ENCODE measurements at places on chromosomes 2 and 18.

- H3K4me1 ChIP-seq: peaks cover 14% of the 10 kb centered on the region
- no peak overlapping the region for H3K4me3 ChIP-seq
- H3K36me3 ChIP-seq: no peaks in the 10 kb centered on the region
These were observed 484.3 kb downstream of the PTPRM start for GRCh38 chr18:8051453-8051852.

DNA sequence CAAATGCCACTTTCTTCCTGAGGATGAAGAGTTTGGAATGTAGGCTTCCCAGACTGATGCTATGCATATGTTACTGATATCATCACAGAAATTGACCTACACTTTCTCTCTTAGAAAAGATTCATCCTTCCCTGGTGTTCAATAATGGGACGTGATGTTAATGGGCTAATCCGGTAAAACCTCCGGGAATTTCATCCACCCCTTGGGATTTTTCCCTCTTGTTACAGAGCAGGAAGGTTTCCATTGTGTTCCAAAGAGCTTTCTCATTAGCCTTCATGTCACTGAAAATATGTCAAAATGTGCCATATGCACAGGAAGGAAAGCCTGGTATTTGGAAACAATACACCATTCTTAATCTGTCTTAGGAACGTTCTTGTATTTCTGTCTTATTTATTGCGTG, 20.7 kb downstream of the ALPK2 start:
- H3K27me3 ChIP-seq: peaks cover 3% of the 10 kb centered on the region
- H3K4me3 ChIP-seq: no peak overlapping the region
- H3K36me3 ChIP-seq: no peaks in the 10 kb centered on the region
- DNase-seq: no peak
- no peak overlapping the region for H3K27ac ChIP-seq
- H3K4me1 ChIP-seq: peaks cover 33% of the 10 kb centered on the region

- DNase-seq: no peak
- H3K27me3 ChIP-seq: no peaks in the 10 kb centered on the region
- H3K27ac ChIP-seq: peak overlapping the region; percentile 14
- no peak overlapping the region for H3K4me3 ChIP-seq
These were observed 33.9 kb downstream of the INO80C start for GRCh38 chr18:35463827-35464226.

DNA sequence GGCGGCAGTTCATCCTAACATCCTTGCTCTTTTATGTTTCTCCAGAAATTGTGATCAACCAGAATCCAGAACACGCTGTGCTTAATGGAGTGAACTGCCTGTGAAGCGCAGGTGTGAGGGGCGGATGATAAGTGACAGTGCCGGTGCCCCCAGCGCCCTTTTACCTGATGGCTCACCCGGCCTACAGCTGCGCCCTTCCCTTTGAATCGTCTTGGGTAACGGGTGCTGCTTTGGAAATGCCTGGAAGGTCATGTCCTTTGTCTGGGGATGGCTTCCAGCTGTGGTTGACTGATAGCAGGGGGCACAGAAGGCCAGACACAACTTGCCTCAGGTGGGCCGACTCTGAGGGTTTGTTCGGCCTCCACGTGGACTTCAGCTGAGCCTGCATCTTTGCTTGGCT, 119.4 kb downstream of the LPIN1 start:
- no peaks in the 10 kb centered on the region for H3K27me3 ChIP-seq
- H3K36me3 ChIP-seq: no peaks in the 10 kb centered on the region
- DNase-seq: peak; percentile 59
- peak overlapping the region; percentile 19 for H3K27ac ChIP-seq
- H3K4me1 ChIP-seq: peaks cover 9% of the 10 kb centered on the region

- no peaks in the 10 kb centered on the region for H3K27me3 ChIP-seq
- no peak overlapping the region for H3K4me3 ChIP-seq
- DNase-seq: no peak
- no peaks in the 10 kb centered on the region for H3K36me3 ChIP-seq
These were observed 30.2 kb downstream of the XDH start for GRCh38 chr2:31384351-31384750.

DNA sequence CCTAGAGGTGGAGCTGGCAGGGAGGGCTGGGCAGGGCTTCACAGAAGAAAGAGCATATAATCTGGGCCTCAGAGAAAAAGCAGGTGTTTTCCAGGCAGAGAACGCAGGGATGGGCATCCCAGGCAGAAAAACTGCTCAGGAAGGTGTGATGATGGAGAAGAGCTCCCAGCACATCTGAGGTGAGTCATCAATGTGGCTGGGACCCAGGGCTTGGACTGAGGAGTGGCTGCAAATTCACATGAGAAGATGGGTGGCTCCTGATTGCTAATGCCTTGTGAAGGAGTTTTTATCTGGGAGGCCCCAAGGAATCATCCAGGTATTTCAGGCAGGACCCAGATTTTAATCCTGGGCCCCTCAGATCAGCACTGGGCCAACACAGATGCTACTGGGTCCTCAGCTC, 10.2 kb downstream of the IL1F10 start:
- no peak for DNase-seq
- H3K36me3 ChIP-seq: no peaks in the 10 kb centered on the region
- H3K27ac ChIP-seq: no peak overlapping the region
- no peak overlapping the region for H3K4me3 ChIP-seq
